CD4-positive, alpha-beta T cell treated with Interleukin-15 for 1 hour (primary cell): ENCODE measurements at places on chromosomes 3 and 15.

GRCh38 chr3:15576475-15576874 lies 24.9 kb downstream of the HACL1 start:
- no peak for DNase-seq

GRCh38 chr15:101528108-101528916 lies 38.8 kb upstream of the PCSK6 start:
- no peak for DNase-seq

DNA sequence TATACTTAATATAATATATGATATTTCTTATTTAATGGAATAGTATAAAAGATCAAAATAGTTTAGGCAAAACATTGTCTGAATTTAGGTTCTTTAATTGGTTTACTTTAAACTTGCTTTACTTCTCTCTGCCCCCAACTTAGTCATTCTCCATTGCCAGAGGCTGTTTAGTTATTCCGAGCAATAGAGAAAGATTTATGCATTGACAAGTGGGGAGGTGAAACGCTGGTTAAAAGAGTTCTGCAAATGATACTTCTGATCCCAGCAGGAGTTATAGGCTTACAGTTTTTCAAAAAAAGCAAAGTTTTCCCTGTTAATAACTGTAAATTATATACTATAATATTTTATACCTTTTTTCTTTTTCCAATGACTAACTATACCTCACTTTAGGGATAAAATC lies 145.4 kb downstream of the EPHA3 start:
- DNase-seq, result no peak

DNA sequence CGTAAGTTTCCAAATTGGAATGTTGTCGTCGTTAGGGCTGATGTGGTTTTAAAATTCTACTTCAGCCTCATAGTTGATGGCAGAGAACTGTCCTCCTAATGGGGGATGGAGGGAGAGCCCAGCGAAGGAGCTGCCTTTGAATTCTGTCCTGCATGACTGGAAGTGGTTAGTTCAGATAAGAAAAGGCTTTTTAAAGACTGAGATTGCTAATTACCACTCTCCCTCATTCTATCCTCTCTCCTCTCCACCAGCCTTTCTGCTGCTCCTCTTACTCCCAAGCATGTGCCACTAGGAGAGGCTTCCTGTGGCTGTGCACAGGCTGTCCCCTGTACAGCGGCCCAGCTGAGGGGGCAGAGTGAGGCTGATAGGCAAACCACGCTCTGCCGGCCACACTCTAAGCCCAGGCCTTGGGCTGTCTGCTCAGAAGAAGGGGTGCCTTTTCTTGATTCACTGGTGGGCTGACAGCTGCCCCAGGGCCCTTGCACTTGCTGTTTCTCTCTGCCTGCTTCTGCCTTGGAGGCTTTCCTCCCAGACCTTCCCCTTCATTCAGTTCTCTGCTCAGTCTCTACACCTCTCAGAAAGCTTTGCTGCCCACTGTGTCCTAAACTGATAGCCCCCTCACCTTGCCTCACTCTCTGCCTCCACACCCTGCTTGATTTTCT lies 8.7 kb upstream of the PAQR9 start:
- DNase-seq, result no peak

GRCh38 chr3:16516695-16517481 lies 3.4 kb upstream of the RFTN1 start:
- DNase-seq, result no peak

DNA sequence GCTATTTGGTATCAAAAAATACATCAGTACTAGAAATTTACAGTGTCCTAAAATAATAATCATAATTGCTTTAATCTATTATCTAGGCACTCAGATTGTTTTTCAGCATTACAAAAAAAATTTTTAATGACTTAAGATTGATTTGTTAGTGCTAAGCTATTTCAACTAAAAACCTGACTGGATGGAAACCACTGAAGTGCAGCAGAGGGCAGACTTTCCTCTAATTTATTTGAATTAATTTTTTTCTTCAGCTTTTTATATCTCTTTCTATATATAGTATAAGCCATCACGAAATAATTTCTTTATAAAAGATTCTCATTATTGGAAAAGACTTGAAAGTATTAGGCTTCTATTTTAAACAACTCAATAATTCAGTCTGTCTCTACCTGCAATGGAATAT lies 131.4 kb downstream of the IQCH start:
- no peak for DNase-seq

DNA sequence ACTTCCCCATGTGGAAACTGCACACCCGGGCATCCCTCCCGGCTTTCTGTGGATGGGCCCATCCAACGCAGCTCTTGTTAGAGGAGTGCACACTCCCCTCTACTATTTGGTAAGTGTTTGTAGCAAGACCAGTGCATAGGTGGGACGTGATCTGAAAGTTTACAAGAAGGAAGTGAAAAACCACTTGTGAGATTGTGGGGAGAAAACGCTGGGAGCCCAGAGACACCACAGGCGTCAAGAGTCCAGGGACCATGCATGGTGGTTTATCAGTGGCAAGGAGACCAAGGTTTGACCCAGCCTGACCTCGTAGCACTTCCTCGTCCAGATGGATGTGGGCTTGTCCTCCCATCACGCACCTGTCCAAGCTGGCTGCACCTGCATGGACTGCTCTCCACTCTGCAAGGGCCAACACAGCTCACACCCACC lies 51.6 kb downstream of the ATP10A start:
- DNase-seq, result no peak

DNA sequence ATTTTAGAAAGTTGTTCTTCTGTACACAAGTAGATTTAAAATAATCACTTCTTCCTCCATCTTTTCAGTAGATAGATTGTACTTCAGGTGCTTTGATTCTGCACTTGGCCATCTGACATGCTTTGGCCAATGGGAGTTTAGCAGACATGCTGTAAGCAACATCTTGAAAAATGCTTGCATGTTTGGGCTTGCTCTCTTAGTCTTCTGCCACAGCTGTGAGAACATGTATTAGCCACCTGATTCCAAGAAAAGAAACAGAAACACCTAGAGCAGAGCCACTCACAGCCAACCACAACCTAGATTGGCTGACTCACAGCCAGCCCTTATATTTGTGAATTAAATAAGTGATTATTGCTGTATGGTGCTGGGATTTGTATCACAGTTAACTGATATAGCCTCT lies 70.2 kb upstream of the GADL1 start:
- no peak for DNase-seq

- DNase-seq, result no peak
Measured at GRCh38 chr3:52596658-52597265, 60.4 kb downstream of the UQCC5 start.

GRCh38 chr3:132870541-132870940 lies 148.3 kb upstream of the NPHP3 start:
- DNase-seq, result no peak

DNA sequence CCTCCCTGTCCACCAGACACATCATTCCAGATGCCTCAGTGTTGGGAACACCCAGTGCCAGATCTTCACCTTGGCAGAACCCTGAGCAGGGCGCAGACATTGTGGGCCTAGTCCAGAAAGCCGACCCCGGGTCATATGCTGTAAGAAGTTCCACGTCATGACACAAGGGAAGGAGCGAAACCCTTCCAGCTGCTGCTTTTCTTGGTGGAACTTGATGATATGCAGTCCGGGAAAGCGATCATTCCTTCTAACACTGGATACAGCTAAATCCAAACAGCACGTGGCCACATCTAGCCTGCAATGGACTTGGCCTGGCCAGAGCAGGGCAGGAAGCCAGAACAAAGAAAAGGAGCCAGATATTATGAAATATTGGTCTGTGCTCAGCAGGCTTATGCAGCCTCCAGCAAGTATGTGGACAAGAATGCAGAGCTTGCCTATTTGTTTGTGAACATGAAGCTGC lies 22.0 kb downstream of the GASK1A start:
- no peak for DNase-seq

DNA sequence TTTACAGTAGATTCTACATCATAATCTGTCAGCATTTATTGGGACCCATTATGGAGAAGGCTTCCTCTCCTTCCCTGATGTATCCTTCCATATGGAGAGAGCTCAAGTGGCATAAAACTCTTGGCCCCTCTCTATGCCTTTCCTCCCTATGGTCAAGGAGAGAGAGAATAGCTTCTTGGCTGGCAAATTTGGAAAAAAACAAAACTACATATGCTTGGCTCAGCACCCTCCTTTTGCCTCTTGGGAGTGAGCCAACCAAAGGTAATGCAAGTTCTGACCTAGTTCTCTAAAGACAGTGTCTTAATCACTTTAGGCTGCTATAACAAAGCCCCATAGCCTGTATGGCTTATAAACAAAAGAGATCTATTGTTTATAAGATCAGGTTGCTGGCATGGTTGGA lies 37.5 kb downstream of the C3orf70 start:
- no peak for DNase-seq

DNA sequence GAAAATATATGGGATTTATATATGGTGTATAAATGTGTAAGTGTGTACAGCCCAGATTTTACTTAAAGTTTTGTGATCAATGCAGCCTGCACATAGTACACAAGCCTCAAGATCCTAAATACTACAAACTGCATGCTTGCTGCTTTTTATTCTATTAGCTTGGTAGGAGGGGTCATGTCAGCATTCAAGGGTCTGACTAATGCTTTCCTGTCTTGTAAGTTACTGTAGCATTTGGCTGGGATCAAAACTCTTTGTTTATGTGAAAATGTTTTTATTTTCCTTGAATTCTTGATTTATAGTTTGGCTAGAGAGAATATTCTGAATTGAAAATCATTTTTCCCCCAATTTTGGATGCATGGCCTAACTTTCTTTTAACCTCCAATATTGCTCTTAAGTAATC lies 370.9 kb downstream of the NSUN3 start:
- no peak for DNase-seq

GRCh38 chr15:97961067-97961954 lies 808 bp downstream of the ARRDC4 start:
- no peak for DNase-seq

GRCh38 chr15:88002706-88003105 lies 253.8 kb downstream of the NTRK3 start:
- DNase-seq, result no peak

DNA sequence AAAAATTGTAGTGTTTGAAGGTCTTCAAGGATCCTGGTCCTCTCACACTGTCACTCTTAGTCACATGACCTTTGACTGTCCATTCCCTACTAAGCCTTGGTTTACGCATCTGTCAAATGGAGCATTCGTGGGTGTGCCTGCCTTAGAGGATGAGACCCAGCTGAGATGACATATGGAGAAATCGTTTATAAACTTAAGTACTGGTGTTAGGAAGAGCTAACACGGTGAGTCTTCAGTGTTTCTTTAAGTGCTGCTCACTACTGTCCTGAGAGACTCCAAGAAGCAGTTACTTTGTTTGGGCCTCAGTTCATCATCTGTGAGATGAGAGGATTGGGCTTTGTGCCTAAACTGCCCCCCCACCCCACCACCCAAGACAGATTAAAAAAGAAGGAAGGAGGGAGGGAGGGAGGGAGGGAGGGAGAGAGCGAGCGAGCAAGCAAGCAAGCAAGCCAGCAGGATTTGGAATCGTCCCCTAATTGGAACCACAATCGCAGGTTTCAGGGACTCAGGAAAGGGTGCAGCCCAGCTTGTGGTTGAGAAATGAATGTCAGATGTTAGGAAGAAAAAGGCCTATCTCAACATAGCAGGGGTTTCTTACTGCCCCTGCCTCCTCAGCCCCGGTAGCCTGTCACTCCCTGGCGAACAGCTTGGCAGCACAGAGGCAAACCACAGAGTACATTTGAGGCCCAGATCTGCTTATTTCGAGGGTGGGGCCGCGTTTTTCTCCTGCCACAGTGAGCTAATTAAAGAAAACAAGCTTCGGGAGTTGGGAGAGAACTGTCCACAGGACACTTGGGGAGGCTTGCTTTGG lies 32.7 kb downstream of the SMAD3 start:
- peak; percentile 25 for DNase-seq

- no peak for DNase-seq
Measured at GRCh38 chr3:100032243-100032642, 82.1 kb downstream of the FILIP1L start.

DNA sequence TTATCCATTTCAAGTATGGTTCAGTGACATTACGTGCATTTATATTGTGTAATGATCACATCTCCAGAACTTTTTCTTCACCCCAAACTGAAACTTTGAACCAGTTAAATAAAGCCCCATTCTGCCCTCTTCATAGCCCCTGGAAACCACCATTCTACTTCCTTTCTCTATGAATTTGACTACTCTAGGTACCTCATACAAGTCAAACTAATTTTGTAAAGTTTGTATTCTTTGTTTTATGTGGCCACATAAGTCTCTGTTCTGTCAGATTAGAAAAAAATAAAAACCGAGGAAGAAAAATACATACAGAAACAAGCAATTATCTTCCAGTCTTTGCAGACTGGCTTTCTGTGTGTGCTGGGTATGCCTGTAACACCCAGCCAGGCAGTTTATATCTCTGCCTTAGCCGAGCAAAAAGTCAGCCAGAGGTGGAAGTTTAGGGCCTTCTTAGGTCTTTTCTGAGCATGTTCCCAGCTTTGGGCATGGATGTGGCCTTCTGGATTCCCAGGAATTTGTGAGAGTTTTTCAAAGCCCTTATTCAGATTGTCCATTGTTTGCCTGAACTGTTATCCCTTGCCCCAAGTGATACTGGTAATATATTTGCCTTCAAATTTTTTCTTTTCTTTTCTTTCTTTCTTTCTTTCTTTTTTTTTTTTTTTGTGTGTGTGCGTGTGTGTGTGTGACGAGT lies 6.0 kb upstream of the GRAMD1C start:
- DNase-seq, result no peak

DNA sequence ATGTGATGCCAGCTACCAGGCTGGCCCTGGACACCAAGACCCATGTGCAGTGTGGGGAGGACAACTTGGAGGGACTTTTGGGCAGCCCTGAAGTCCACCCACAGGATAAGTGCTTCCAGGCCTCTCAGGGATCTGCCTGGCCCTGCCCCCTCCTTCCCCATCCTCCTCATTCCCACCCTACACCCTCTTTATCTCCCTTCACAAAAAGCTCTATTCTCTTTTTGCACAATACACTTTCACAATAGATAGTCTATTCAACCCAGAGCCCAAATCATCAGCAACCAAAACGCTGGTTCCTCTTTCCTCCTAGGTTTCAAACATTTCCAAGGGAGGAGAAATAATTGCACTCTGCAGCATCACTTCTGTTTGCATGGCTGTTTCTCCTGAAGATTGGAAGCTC lies 7.8 kb upstream of the ZNF710 start:
- DNase-seq, result no peak

- DNase-seq, result no peak
Measured at GRCh38 chr3:114608293-114608692, 314.5 kb downstream of the TIGIT start.

- DNase-seq, result no peak
Measured at GRCh38 chr15:27695726-27696125, 403.4 kb downstream of the OCA2 start.

GRCh38 chr15:39657181-39657580 lies 76.3 kb downstream of the THBS1 start:
- no peak for DNase-seq

- no peak for DNase-seq
Measured at GRCh38 chr15:33934396-33934795, 33.9 kb upstream of the CHRM5 start.

GRCh38 chr3:29718661-29719065 lies 437.8 kb downstream of the RBMS3 start:
- no peak for DNase-seq

- no peak for DNase-seq
Measured at GRCh38 chr3:127951276-127951675, 36.2 kb downstream of the KBTBD12 start.

DNA sequence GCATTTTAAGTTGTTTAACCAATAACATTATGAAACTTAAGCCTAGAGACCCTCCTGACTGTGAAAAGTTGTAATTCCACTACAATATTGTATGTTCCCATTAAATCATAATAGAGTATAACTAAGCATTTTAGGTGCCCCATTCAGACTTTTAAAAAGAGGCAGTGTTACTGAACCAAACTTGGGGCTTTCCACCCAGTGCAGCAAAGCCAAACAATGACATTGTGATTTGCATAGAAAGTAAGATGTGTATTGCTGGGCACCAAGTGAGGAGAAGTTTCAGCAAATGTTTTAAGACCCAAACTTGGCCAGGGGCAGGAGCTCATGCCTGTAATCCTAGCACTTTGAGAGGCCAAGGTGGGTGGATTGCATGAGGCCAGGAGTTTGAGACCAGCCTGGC lies 706.2 kb downstream of the GRM7 start:
- DNase-seq, result no peak
